ENCODE measurements at places on chromosomes 2 and 18.

DNA sequence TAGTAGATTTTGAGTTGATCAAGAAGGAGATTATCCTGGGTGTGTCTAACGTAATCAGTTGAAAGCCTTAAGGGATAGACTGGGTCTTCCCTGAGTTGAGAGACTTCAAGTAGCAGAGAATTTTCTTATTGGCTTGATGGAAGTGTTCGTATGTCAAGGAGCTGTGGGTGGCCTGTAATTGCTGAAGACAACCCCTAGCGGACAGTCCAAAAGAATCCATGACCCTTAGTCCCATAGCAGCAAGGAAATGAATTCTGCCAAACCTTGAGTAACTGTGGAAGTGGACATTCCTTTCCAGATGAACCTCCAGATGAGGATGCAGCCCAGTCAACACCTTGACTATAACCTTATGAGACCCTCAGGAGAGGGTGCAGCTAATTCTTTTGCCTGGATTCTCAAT lies 786.3 kb downstream of the SOCS6 start:
- no peak for DNase-seq

DNA sequence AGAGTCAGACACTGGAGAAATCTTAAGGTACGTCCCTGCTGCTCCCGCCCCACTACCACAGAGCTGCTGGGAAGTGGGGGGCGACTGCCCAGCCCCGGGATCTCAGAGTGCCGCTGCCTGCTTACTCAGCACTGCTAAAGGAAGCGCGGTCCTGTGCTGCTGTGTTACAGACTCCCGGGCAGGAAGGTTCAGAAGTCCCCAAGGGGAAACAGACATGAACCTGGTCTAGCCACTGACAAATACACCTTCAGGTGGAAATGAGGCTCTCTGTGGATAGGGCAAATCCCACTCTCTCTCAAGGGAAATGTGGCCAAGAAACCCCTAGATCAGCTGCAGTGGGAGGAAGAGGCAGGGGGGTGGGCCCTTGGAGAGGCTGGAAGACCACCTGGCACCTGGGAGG lies 13.7 kb downstream of the MTERF4 start:
- no peak for DNase-seq

GRCh38 chr2:83340424-83340823 lies 1118.7 kb downstream of the SUCLG1 start:
- no peak for DNase-seq

DNA sequence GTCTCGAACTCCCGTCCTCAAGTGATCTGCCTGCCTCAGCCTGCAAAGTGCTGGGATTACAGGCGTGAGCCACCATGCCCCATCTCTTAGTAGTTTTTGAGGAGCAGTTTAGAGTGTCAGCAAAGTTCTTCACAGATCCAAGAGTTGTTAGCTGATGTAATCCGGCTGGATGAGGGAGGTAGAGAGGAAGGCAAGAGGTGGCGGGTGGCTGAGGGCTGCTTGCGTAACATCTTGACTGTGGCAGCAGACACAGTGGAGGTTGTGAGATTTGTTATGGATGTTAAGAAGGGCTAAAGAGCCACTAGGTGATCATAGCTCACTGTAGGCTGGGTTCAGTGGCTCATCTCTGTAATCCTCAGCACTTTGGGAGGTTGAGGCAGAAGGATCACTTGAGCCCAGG lies 19.5 kb upstream of the FAM136A start:
- DNase-seq: no peak

DNA sequence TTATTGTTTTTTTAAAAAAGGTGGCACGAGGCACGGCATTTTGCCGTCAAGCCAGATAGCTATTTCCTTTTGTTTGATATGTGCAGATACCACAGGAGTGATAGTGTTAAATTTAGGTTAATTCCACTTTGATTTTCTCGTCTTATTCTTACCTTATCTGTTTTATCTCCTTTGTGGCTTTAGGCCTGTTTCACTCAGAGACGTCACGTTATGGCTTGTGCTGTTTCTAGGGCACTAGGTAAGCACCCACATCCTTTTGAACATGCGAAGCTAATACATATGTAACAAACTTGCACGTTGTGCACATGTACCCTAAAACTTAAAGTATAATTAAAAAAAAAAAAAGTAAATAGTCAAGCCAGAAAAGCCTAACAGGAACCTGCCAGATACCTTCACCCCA lies 57.8 kb downstream of the C18orf63 start:
- no peak for DNase-seq

DNA sequence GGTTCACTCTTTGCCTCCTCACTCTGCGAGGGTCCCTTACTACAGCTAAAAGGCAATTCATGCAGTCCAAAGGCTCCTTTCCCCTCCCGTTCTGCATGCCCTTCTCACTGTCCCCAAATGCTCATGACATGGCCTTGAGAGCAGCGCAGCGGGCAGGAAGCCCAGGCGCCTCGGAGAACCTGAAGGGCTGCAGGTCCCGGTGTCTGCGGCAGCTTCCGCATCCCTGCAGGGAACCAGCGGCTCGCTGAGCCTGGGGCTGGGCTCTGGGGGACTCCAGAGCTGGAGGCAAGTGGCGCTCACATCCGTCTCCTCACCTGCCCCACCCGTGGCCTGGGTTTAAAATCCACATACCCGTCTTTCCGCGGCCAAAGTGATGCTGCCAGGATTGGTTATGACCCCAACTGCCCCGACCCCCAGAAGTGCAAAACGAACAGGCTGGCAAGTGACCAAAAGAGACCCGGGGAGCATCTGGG lies 462 bp upstream of the CIDEA start:
- DNase-seq: no peak

DNA sequence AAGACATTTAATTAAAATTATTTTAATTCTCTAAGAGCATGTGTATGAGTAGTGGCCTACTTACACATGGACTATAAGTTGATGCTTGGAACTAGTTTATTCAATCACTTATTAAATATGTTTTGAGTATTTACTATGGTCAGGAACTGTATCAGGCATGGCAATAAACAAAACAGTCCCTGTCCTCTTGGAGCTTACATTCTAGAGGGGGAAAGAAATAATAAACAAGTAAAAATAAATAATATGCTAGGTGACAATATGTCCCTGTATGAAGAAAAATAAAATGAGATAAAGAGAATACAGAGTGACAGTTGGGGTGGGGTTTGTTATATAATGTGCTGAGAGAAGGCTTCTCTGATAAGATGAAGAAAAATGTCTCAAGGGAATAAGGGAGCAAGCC lies 74.5 kb downstream of the MYO3B start:
- no peak for DNase-seq

GRCh38 chr2:46040563-46041155 lies 256.5 kb upstream of the EPAS1 start:
- no peak for DNase-seq

- no peak for DNase-seq
Observed at GRCh38 chr2:8154936-8155335, 526.9 kb upstream of the ID2 start.

- no peak for DNase-seq
Observed at GRCh38 chr18:25365242-25365641, 13.3 kb upstream of the ZNF521 start.

DNA sequence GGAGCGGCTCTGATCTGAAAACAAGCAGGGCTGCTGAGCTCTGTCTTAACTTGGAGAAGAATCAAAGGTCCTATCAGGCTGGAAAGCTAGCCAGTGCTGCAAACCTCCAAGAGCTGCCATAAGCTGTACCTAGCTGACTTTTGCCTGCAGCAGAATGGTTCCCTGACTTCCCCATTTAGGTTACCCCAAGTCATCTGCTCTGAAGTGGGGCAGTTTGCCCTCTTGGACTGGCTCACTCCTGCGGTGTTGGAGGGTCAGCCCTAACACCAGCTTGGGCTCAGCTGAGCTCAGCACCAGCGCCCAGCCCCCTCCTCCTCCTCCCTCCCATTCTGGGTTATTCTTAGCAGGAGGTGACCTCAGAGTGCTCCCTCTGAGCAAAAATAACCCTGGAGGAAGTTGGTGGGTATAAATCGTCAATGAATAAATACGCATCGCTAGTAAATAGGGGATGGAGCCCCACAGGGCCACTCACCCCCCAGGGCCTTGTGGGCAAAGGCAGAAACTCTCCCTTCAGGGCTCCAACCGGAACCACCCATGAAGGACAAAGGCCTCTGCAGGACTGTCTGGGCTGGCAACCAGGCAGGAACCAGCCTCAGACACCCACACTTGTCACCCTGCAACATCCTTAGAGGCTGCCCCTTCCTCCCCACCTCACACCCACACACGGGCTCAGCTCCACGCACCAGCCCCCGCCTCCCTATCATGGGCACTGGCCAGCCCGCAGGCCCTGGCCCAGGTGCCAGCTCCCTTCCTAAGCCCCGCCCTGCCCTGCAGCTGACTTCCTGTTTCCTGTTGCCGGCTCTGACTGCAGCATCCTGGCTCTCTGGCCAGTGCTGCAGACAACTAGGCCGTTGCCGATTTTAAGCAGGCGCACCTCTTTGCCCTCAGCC lies 46.9 kb downstream of the DNMT3A start:
- peak; percentile 15 for DNase-seq

DNA sequence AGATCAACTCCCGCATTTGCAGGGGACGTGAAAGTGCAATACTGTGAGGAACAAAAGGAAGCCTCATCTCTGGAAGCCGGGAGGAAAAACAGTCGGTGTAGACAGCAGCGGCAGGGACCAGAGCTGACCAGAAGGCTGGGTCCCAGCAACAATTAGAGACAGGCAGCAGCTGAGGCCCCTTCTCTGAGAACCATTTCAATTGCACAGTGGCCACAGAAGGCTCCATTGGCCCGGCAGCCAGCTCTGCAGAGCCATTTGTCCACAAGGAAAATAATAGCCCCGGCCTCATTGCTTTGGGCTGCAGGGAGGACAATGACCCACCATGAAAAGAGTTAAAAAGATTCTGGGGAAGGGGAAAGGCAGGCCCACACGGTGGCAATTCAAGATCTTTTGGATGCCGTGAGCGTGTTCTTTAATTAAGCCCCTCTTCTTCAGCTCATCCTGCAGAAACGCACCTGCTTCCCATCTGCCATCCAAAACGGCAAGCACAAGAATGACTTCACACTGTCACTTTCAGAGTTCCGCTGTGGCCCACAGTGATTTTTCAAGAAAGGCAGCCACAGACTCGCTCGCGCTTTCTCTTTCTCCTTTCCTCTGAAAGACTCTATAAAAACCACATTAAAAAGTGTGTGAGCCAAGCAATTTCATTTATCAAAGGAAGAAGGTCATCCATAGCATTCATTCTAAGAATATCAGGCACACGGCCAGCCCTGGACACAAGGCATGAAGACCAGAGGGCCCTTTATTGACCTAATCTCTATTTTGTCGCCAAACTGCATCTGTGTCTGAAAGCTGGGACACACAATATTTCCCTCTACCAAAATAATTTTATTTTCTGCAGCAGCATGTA lies 293.6 kb downstream of the SOX11 start:
- DNase-seq: no peak

DNA sequence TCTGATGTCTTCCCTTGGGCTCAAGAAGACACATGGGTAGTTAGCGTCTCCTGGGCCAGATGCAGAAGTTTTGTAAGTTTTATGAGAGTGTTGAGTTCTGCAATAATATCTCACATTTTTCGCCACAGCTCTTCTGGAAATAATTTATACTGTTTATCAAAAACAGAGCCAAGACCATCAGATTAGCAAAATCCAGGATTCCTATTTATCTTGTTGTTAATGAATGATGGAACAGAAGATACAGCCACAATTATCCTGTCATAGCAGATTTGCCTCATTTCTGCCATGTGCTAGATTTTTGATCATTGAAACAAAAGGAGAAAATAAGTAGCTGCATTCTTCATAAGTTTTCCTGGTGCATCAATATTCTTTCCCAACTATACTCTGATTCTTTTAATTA lies 1048.6 kb upstream of the KLHL29 start:
- DNase-seq: no peak
